ENCODE measurements at places on chromosomes 3 and 15.

- DNase-seq: no peak
Measured at GRCh38 chr3:4162096-4162495, 141.1 kb upstream of the SETMAR start.

- DNase-seq: no peak
Measured at GRCh38 chr15:74783072-74783807, 1.4 kb downstream of the CSK start.

- no peak for DNase-seq
Measured at GRCh38 chr3:2656806-2657777, 453.1 kb downstream of the IL5RA start.

DNA sequence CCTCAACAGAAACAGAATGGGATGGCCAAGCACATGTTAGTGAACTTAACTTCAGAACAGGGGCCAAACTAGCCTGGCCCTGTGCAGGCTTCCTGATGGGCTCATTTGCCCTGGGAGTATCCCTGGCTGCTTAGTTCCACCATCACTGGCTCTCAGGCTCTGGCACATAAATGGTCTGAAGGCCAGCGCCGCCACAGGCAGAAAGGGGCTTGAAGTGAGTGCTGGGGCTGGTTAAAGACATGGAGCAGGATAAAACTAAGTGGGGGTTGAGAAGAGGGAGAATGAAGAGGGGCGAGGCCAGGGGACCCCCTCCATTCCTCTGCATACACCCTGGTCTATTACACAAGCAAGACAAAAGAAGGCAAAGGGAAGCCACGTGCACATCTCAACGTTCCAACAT, 12.2 kb downstream of the SLCO2A1 start:
- no peak for DNase-seq

DNA sequence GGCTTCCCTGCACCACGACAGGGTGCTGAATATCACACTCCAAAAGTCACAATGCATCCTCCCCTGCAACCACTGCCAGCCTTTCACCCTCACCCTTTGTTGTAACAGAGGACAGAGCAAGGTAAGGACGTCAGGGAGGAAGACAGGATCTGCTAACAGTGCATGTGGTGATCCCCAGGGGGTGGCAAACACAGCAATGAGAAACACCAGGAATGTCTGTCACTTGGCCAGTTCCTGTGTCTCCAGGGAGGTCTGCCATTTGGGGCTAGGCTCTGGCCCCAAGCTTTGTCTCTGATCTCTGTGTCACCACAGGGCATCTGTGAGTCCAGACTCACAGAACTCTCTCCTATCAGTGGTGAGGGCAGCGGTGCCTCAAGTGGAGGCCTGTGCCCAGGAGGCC, 54.3 kb upstream of the SLC24A5 start:
- DNase-seq: no peak

DNA sequence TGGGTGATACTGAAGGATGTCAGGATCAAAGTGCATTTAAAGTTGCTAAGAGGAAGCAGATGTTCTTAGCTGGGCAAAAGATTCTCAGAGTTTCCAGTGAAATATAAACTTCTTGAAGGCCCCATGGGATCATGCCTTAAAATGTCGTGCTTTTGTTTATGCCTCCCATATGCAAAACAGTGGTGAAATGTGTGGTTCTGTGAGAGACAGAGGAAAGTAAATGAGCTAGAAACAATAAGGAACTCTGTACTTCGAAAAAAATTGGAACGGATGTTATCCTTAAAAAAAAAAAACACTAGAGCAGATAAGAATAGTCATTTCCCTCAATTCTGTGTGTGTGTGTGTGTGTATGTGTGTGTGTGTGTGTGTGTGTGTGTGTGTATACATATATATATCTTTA, 497.0 kb upstream of the TBL1XR1 start:
- DNase-seq: no peak

- DNase-seq: peak; percentile 47
Measured at GRCh38 chr15:73950831-73951561, 24.7 kb downstream of the LOXL1 start.

All from caudate nucleus (tissue), 63 donors.